ENCODE measurements at places on chromosomes 2 and 18.

DNA sequence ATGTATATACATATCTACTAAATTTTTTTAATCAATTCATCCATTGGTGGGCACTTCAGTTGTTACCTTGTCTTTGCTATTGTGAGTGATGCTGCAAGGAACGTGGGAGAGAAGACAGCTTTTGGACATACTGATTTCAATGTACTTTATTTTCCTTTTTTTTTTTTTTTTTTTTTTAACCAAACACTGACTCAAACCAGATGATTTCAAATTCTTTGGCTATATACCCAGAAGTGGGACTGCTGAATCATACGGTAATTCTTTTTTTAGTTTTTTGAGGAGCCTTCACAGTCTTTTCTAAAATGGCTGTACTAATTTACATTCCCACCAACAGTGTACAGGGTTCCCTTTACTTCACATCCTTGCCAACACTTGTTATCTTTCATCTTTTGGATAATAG lies 204.7 kb downstream of the INSIG2 start:
- no peak for DNase-seq

GRCh38 chr2:52831216-52831615 lies 936.4 kb upstream of the CHAC2 start:
- DNase-seq = no peak

DNA sequence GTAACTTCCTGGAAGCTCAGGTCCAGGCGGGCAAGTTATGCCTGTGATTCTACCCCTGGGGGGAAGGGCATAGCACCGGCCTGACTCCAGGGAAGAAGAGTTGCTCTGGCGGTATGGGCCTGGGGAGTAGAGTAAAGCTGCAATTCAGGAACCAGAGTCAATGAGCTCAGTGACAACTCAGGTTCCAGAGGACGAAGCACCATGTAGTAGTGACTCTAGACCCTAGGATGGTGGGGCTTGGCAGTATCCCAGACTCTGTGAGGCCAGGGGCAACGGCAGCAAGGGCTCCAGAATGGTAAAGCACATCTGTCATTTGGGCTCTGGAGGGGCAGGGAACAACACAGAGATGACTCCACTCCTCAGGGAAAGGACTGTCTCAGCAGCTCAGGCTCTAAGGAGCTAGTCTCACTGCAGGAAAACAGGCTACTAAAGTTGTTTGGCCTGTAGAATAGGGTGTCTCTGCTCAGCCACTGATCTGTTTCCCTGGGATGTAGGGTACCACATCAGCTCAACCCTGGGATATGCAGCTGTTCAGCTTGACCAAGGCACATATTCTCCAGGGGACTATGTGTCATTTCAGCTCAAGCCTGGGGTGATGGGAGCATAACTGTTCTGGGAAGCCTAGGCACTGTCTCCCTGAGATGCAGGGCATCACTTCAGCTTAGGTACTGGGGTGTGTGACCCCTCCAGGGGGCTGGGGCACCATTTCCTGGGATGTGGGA lies 36.2 kb upstream of the RHOB start:
- no peak for DNase-seq

- DNase-seq = no peak
Observed at GRCh38 chr2:196434217-196434616, 205.3 kb upstream of the CCDC150 start.

GRCh38 chr18:67151366-67151765 lies 365.2 kb downstream of the DSEL start:
- DNase-seq = no peak

DNA sequence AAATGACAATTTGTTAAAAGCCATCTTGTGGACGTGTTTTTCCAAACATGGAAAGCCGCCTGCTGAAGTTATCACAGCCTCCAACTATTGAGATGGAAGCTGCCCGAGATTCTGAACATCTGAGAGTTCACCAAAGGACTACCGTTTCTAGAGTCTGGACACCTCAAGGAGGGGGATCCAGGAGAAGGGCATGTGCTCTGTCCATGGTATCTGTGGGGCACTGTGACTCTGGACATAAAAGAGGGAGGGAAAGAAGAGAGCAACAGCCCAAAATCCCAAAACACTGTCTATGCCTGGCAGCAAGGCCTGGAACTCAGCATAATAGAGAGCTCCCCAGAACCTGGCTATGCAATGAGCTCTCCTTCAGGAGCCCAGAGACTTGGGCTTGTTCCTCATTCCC lies 319.9 kb downstream of the EN1 start:
- DNase-seq = no peak

GRCh38 chr2:159225025-159226016 lies 61.2 kb downstream of the WDSUB1 start:
- DNase-seq = no peak

DNA sequence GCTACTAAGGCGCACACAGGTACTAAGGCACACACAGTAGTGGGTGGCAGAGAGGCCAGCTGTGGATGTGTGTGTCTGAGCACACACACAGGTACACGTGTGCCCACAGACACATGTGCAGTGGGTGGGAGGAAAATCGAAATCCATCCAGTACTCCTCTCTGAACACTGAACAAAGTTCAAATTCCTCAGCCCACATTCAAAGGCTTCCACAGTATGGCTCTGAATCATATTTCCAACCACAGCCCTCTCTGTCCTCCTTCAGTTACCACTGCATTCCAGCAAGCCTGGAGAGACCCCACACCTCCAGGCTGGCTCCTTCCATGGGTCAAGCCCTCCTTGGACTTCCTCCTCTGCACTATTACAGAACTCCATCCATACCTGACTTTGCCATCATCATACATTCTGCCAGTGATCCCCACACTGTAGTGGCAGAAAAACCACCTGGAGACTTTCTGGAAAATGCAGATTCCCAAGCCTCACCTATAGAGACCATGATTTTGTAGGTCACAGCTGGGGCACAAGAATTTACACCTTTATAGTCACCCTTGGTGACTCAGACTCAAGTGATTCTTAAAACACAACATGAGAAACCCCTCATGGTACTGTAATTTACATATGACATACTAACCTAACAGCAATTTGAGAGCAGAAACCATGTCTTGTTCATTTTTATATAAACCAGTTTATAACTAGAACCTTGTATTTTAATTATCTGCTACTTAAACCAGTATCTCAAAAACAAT lies 31.4 kb downstream of the EPG5 start:
- peak; percentile 49 for DNase-seq

DNA sequence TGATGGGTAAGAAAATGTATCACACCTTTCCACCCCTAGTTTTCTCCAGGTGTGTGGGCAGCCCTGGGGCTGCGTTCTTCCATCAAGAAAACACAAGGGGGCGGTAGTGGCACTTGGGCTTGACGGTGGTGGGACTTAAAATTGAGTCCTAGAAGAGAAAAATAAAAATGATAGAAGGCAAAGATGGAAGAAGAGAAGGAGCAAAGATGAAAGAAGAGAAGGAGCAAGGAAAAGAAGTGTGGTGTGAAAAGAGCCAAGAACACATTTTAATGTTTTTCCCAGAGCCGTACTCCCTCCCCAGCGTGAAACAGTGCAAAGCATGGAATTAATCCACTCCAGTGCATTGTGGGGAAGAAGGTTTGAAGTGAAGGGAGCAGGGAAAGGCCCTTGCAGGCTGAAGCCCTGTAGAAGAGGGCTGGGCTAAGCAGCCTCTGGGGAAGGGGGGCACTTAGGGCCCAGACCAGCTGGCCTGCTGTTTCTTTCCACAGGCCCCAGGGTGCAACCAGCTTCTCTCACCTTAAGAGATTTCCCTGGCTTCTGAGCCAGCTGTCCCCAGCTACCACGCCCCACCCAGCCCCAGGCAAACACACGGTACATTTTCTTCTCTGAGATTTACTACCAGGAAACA lies 256.8 kb downstream of the RNF152 start:
- peak; percentile 11 for DNase-seq

GRCh38 chr2:191947235-191947634 lies 100.3 kb upstream of the CAVIN2 start:
- no peak for DNase-seq

DNA sequence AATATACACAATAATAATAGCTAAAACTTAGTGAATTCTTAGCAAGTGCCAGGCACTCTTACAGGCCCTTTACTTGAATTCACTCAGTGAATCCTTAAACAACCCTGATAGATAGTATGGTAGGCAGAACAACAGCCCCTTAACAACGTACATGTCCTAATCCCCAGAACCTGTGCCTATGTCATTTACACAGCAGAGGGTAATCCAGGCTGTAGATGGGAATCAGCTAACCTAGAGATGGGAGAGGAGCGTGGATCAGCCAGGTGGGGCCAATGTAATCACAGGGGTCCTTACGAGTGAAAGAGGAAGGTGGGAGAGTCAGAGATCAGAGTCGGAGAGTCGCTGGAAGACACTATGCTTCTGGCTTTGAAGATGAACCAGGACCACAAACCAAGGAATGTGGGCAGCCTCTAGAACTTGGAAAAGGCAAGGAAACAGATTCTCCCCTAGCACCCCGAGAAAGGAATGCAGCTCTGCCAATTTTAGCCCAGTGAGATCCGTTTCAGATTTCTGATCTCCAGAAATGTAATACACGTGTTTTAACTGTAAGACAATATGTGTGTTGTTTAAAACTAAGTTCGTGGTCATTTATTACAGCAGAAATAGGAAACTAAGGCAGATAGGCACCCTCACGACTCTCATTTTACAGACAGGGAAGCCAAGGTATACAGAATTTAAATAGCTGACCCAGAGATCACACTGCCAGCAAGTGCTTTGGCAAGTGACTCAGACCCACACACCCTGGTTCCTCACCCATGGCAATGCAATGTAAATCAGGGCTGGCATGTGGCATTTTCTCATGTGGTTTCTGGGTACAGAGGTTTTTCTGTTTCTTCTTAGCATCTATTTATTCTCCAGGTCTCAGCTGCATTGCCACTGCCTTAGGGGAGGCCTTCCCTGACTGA lies 68.9 kb downstream of the DOCK10 start:
- no peak for DNase-seq

- no peak for DNase-seq
Observed at GRCh38 chr2:147773479-147773878, 71.3 kb upstream of the ACVR2A start.

- no peak for DNase-seq
Observed at GRCh38 chr2:29663268-29663667, 258.1 kb downstream of the ALK start.

GRCh38 chr2:233463586-233463985 lies 103.0 kb downstream of the USP40 start:
- no peak for DNase-seq

- DNase-seq = no peak
Observed at GRCh38 chr2:2748399-2749205, 417.5 kb upstream of the MYT1L start.

DNA sequence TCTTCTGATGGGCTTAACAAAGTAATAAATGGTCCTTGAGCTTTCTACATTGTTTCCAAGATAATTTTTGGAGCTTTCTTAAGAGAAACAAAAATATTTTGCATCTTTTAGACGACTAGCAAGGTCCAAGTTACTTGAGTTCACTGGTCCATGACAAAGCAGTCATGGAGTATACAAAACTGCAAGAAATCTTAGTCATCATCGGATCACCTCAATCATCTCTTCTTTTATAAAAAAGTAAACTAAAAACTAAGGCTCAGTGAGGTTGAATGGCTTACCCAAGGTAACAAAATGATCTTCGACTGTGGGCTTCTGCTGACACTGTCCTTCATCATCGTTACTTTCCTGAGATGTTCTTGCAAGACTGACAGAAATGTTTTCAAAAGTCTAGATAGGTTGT lies 11.9 kb downstream of the FIGN start:
- no peak for DNase-seq

DNA sequence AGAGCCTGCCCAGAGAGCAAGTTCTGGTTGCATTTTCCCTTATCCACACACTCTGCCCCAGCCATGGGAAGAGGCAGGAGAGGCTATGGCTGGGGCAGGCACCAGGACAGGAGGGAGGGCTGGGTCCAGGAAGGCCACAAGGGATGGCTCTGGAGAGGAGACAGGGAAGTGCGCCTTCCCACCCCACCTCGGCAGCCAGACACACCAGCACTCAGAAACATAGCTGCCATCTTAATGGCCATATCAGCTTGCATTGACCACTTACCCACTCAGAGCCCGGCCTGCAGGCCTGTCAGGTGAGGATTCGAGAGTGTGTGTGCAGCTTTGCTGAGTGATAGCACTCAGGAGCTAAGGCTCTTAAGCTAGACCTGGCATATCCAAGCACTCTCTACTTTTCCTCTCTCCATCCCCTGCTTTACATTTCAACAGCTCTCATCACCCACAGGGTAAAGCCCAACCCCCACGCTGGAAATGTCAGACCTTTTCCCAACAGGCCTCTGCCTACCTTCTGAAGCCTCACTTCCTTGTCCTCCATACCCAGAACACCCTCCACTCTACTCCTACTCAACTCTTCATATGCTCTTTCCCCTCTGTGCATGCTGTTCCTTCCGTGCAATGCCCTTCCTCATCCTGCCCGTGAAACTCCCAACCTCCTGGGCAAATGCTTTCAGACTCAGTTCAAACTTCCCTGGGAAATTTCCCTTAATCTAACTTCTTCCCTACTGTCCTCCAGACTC lies 147.9 kb downstream of the TNS1 start:
- no peak for DNase-seq

DNA sequence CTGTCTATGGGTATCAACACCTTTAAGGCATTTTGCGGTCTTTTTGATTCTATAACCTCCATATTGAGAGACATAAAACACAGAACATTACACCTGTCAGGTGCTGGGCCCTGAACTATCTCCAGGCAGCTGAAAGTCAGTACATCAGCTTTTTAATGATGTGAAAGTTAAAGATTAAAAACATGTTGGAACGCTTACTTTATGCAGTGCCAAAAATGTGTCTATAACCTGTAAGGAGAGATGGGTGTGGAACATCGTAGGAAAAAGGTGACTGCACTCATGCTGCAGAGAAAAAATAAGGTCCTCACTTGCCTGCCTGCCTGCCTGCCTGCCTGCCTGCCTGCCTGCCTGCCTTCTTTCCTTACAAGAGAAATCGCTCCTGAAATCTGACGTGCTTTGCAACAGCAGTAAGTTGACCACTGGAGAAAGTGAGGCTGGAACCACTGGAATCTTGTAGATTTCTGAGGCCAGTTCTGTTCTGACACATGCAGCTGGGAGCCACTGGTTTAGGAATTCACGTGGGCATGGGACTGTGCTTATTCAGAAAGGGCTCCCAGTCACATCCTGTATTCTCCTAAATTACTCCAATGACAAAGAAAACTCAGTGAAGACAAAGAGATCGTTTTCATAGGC lies 34.1 kb downstream of the BCL11A start:
- DNase-seq = peak; percentile 8

DNA sequence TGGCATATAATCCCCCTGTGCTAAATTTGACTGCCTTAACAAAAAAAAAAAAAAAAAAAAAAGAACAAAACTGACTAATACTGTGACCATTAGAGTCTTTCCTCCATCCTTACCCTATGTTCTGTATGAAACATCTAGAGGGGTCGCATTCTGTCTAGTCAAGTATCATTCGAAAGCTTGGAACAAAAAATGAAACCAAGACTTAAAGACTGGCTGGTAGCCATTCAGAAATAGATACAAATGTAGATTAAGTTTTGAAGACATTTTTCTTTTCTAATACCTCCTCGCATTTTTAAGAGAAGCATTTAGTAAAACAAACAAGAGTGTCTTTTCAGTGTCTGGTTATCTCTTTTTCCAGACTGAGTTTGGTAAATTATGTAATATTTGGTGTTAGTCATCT lies 66.7 kb downstream of the SPATS2L start:
- no peak for DNase-seq

- no peak for DNase-seq
Observed at GRCh38 chr2:120580709-120581108, 155.0 kb upstream of the GLI2 start.
